Mucosa of gallbladder (tissue), 1 donor: ENCODE measurements at places on chromosomes 11 and 22. TPM values are rescaled to one million over a fixed set of nuclear protein-coding genes. Genes with fewer than 3 reads are reported as not detected.

DNA sequence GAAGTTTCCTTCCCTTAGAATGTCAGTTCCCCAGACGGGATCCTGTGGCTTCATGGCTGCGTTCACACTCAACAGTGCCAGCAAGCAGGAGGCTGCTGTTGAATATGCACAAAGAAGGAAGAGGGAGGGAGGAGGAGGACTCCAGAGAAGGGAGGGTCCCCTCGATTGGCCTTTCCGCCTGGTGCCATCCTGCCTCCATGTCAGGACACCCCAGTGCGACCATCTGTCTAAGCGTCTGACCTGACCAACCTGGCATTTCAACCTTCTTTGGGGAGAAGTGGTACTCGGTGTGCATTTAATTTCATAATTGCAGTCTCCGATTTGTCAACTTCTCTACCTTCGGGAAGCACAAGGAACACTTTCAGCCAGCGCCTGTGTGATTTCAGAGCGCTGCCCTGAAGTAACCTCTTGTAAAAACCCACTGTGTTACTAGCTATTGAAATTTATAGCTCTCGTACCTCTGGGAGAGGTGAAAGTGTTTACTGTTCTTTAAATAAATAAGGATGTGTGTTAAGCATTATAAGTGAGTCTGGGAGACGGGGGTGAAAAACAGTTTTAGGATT lies 1491.9 kb downstream of the TBC1D22A start:
- no peak for DNase-seq

- DNase-seq = no peak
These were observed 768 bp upstream of the CDKN1C start for GRCh38 chr11:2886191-2886894.

- no peak for DNase-seq
These were observed 565.2 kb downstream of the BUD13 start for GRCh38 chr11:116207421-116208141.

- DNase-seq = peak; percentile 84
These were observed 1.6 kb upstream of the LGALS2 start for GRCh38 chr22:37581504-37581903.

IFITM1 gene
- total RNA-seq = 55.4 TPM

HTATIP2 gene
- total RNA-seq = 90.6 TPM
